Activated CD4-positive, alpha-beta T cell treated with anti-CD3 and anti-CD28 coated beads, Interleukin-2, amount 50 U/mL, for 1 hour (primary cell): ENCODE measurements at places on chromosomes 11 and 22.

DNA sequence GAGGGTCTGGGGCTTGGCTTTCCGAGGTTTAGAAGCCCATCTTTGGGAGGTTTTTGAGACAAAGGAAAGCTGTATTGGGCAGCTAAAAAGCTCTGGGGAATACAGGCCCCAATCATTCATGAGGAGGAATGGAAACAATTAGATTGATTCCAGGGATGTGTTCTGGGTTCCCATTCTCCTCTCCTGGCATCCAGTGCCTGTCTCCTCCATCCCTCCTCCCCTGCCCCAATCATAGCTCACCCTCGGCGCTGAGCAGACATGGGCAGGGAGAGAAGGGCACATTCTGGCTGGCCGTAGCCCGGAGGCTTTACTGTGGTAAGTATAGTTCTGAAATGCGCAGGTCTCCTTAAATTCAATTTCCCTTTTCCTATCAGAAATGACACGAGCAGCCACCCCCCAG lies 42.4 kb downstream of the ABTB2 start:
- DNase-seq: no peak

- DNase-seq: no peak
Observed at GRCh38 chr11:113528982-113529381, 53.8 kb upstream of the DRD2 start.

GRCh38 chr11:118251858-118252652 lies at the start of gene MPZL3:
TSS of gene MPZL3 (minus strand) at chr11:118252365. CDS start at chr11:118252294, 71 bp downstream.
- peak; percentile 82 for DNase-seq

- no peak for DNase-seq
Observed at GRCh38 chr22:31734512-31734911, 15.4 kb downstream of the PRR14L start.

- no peak for DNase-seq
Observed at GRCh38 chr22:38170469-38170868, 11.2 kb downstream of the PLA2G6 start.

GRCh38 chr11:129928923-129929692 lies 33.7 kb upstream of the NFRKB start:
- DNase-seq: no peak

- DNase-seq: no peak
Observed at GRCh38 chr11:114368918-114369680, 31.2 kb downstream of the C11orf71 start.

DNA sequence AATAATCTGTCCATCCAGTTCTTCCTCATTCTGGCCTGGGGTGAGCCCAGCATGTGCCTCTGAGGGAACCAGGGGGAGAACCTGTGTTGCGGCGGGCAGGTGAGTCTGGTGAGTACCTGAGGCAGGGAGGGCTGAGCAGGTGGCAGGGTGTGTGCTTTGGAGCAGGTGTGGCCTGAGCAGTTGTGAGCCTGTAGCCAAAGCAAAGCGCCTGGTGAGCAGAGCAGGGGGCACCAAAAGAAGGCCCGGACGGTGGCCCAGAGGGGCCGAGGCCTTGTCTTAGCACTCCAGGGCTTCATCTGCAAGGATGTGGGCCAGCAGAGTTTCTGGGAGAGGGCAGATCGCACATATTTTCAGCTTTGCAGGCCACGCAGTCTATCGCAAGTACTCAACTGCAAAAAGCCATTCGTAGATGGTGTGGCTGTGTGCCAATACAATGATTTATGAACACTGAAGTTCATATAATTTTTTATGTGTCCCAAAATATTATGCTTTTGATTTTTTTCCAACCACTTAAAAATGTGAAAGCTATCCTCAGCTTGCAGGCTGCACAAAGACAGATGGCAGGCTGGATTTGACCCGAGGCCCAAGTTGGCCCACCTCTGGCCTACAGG lies 8.7 kb downstream of the GLB1L2 start:
- DNase-seq: no peak

DNA sequence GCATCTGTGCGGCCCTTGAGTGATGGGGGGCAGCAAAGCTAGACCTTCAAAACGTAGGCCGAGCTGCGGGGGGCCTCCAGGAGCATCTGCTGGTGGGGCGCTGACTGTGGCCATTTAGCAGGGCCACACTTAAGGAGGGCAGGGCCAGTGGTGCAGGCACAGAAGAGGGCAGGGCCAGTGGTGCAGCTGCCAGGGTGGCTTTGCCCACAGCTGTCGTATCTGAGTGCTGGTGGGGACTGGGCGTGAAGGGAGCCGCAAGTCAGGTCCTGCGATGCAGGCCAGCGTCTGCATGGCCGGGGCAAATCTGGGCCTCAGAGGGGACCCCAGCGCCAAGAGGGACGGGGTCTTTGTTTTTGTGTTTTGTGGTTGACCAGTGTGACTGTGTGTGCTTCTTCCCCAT lies 27.7 kb downstream of the RNH1 start:
- DNase-seq: no peak

DNA sequence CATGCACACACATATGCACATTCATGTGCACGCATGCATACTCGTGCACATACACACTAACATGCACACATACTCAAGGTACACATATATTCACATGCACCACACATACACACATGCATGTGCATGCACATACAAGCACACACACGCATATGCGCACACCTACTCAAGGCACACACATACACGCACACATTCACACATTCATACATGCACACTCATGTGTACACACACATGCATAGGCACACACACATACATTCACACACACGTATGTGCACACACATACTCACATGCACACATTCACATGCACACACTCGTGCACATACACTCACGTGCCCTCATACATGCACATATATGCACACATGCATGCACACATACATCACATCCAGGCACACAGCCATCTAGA lies 489.0 kb downstream of the MN1 start:
- no peak for DNase-seq

- no peak for DNase-seq
Observed at GRCh38 chr11:46100670-46101069, 20.6 kb downstream of the PHF21A start.

DNA sequence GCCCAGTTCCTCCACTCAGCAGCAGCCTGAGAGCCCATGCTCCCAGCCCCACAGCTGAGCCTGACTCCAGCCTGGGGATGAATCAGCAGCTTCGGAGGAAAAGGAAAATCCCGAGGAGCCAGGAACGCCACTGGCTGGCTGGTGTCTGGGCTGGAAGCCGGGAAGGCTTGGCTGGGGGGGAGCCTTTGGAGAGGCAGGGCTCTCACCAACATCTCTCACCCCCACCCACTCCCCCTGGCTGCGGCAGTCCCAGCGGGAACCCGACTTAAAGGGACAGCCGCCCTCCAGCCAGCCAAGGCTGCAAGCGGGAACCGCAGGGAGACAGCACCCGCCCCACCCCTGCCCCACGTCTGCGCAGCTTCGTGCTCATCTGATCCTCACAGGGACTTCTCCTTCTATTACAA lies 28.4 kb downstream of the KIAA0930 start:
- DNase-seq: no peak

DNA sequence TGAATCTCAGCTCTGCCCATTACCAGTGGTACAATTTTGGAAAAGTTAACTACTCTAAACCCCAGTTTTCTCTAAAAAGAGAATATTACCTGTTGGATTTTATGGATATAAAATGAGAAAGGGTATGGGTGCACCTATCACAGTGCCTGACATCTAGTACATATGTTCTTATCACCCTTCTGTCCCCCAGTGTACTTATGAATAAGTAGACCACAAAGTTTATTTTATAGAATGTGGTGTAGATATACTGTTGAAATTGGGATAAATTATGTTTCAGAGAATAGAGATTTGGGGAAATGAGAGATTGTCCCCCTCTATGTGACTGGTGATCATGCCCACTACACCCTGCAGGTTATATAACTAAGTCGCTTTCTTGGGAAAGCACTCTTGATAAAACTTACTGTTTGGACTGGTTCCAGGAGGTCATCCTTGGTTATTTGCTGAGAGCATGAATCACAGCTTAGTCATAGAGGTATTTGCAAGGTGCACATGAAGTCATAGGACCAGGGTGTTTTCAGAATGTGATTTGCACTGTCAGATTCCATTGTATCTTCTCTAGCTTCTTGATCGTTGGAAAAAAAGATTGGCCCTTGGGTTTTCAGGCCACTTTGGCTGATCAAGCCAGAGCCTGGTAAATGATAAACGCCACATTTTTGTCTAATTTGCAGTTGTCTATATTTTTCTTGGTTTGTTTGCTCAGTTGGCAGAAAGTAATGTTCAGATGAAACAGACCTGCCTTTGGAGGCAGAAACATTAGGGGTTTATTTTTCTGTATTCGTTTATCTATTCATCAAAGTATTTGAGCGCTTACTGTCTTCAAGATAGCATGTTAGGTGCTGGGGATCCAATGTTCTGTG lies 21.3 kb downstream of the STX3 start:
- no peak for DNase-seq

DNA sequence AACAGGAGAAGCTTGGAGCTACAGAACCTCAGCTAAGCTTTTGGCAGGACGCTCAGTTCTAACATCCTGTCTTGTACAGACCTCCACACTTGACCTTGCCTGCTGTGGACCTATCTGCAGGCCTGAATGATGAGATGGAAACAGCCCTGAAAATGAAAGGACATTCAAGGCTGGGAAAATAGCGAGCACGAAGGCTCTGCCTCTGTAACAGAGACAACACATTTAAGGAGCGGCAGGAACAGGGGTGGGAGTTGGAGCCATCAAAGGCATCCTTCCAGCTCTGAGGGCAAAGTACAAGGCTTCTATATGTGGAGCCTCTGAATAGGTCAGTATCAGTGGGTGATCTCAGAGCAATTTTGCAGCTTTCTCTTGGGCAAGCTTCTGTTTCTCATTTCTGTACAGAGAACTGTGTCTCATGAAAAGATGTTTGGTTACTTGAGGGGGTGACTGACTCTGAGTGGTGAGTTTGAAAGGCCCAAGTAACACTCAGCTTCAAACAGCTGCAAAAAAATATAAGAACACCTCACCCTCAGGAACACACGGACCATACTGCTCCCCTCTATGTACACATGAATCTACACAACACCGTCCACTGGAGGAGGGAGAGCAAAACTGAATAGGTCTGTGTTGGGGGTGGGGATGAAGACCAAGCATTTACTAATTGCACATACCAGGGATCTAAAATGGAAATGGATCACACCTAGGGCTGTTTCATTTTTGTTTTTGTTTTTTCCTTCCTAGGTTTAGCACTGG lies 101.6 kb downstream of the CCDC81 start:
- DNase-seq: no peak

GRCh38 chr11:64291262-64291751 lies at the start of gene KCNK4:
TSS of gene KCNK4 (plus strand) at chr11:64291302. CDS start at chr11:64293019, 1,717 bp downstream.
- DNase-seq: no peak

- no peak for DNase-seq
Observed at GRCh38 chr11:36039471-36039870, 95.6 kb downstream of the LDLRAD3 start.

DNA sequence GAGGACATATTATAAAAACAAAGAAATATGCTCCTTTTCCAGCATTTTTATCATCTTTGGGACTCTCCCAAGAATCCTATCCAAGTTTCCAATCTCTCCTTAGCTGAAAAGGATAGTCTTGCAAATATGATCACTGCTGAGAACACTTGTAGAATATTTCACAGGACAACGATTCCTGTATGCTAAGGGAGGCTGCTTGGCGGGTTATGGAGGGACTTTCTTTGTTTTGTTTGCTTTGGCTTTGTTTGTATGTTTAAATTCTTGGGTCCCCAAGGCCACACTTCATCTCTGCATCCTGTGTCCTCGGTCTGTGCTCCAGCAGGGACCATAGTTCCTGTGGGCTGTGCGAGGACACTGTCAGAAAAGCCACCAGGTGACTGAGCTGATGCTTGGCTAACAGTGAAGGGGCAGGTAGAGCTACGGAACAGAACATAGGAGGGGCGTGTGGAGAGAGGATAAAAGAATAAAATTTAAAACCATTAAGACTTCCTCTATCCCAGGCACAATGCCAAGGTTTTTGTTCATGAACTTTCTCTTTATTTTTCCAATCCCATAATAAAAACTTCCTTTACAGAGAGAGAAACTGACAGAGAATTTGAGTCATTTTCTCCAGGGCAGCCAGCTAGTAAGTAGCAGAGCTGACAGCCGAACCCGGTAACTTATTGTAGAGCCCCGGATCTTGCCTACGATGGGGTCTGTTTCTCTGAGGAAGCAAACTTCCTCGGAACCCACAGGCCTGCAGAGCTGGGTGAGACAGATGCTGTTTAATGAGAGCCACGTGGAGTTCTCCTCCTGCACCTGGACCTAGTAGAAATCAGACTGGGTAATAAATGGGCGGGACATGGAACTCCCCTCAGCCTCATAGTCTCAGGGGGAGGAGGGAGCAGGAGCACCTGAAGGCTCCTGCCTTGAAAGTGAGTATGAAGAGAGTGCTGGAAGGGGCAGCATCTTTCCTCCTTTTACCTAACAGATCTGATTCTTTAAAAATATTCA lies at the start of gene IZUMO1R:
TSS of gene IZUMO1R (plus strand) at position 615 of the 993 bp plus-strand sequence. CDS start 1,057 bp downstream, outside the sequence.
- DNase-seq: no peak

DNA sequence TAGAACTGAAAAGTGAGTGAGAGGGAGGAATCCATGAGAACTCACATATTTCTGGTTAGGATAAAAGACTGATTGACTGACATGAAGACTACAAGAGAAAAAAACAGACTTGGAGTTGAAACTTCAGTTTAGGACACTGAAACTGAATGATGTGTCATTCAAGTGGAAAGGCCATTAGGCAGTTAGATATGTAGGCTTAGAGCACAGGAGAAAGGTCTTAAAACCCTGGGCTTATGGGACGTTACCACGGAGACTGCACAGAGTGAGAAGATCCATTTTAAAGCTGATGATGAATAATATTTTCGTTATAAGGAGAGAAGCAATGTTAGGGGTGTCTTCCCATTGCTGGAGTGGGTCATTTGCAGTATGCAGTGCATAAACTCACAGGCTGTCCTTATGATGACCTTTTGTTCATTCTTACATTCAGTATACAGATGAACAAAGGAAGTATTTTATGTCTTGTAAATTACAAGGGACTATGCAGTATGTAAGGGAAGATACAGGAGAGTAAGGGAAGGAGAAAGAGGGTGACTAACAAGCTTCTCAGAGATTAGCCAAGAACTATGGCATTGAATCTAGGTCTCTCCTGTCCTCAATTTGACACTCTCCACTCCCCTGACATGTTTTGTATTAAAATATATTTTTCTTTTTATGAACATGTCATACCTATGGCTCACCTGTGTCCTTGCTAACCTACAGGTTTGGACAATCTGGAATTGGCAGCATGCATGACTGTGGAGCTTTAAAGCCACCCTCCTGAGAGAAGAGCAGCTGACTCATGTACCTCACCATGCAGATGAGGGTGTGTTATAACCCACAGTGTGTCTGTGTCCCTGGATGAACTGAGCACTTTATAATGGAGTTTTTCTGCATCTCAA lies 63.7 kb downstream of the MAML2 start:
- no peak for DNase-seq

- no peak for DNase-seq
Observed at GRCh38 chr11:35563484-35564244, 38.2 kb upstream of the PAMR1 start.

GRCh38 chr22:21937041-21937820 lies 15.4 kb downstream of the PPM1F start:
- DNase-seq: no peak

DNA sequence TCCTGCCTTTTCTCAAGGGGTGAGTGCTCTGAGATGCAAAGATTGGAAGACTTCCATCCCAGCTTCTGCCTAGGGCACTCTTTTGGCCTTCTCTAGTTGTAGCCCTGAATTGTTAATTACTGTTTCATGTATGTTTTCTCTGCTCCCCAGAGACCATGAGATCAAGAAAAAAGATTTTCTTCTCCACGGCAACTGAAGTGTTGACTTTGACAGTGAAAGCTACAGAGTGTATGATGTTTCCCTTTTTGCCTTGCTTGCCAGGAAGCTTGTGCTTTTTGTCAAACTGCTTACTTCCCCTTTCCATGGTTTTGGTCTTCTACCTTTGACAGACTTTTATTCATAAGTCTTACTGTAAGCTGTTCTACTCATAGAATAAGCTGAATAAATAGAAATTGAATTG lies 23.3 kb upstream of the EIF3D start:
- no peak for DNase-seq

- DNase-seq: no peak
Observed at GRCh38 chr11:87298155-87298554, 260.4 kb downstream of the TMEM135 start.
